Right renal cortex interstitium (tissue), 3 donors: ENCODE measurements at places on chromosomes 2 and 18. TPM values are rescaled to one million over a fixed set of nuclear protein-coding genes. Genes with fewer than 3 reads are reported as not detected.

CRYBA2 gene
- polyA plus RNA-seq: not detected

POMC gene
- 5.0 TPM for polyA plus RNA-seq

SRD5A2 gene
- polyA plus RNA-seq: 0.08 TPM

DNA sequence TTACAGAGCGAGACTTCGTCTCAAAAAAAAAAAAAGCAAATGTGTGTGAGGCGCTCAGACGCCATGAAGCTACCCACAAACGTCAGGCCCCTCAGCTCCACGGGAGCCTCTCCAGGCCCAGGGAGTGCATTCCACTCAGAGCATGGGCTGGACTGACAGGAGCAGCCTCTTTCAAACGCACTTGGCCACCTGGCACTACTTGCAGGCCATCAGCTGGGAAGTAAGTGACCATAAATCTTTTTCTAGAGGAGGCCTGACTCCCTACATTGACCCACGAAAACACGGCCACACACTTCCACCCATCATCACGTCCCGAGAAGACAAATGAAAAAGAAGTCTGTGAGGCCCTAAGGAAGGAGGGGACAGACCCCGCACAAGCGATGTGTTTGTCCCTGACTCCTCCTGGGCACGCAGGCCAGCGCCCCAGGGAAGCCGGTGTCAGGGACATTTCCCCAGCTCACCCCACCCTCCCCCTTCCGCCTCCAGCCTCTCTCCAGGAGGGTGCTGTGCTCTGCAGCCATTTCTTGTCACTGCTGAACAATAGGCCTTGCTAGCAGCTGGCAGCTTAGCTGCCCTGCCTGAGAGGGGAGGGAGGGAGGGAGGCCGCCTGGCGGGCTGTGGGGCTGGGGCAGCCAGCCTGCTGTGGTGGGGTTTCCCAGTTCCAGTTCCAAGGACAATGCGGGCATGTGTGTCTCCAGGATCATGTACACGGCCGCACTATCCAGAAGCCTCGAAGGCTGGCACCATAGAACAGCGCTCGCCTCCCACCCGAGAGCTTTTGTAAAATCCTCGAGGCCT, 26.6 kb downstream of the SERTAD2 start:
- DNase-seq: no peak

DNA sequence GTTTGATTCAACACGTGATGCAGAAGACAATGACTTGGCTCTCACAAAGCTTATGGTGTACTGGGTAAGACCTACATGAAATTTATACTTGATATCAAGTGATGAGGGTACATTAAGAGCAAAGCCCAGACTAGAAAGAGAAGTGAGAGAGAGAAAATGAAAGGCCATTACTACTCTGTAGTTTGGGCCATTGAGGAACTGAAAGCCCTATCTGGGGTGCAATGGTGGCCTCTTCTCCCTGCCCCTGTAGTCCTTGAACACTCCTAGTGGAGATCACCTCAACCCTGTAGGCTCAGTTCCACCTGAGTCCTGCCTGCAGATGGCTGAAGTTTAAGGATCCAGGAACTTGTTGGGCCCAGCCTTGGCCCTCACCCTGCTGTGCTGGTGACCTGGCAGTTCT, 569.8 kb upstream of the MEX3C start:
- no peak for DNase-seq

DNA sequence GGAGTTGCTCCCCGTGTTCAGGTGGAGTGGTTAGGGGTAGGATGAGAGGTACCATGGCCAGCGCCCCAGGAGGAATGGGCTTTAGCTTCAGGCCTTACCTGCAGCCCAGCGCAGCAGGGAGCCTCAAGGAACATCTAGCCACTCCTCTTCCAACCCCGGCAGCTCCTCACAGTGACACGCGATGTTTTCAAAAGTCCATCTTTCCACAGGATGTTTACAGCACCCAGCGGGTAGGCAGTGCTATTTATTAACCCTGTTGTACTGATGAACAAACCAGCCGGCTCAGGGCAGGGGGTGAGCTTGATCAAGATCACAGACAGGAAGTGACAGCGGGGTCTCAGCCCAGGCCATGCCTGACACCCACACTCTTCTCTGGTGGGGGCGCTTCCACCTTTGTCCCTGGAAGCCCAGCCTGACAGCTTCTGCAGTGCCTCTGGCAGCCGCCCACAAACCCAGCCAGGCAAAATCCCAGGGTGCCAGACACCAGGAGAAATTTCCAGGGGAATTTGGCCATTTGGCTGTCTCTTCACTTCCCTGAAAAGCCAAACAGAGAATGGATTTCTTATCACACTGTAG, 18.4 kb upstream of the PRLH start:
- no peak for DNase-seq

DNA sequence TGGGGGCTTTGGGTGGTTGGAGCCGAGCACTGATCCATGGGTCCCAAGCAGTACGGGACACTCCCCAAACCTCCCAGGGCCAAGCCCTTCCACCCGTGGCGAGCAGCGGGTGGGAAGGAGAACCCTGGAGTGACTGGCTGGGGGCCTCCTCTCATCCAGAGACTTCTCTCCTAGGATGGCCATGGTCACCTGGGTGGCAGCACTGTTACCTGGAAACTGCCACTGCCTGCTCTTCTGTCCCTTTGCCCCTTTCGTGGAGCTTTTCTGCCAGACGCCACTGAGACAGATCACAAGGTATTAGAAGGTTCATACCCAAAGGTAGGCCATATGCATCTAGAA, 26.9 kb downstream of the CENPO start:
- DNase-seq: no peak
